Psoas muscle (tissue), 8 donors: ENCODE measurements at places on chromosomes 16 and 17. TPM values are rescaled to one million over a fixed set of nuclear protein-coding genes. Genes with fewer than 3 reads are reported as not detected.

MSI2 gene
- 121 TPM for total RNA-seq

MFSD6L gene
- total RNA-seq: not detected

SOX8 gene
- 0.74 TPM for total RNA-seq

SLC52A1 gene
- not detected for total RNA-seq

FASN gene
- 37.3 TPM for total RNA-seq

TPPP3 gene
- total RNA-seq: 21.5 TPM

TBX4 gene
- not detected for total RNA-seq

VMO1 gene
- 0.84 TPM for total RNA-seq

GRCh38 chr17:76188213-76189016 is 47.4 kb upstream of the FOXJ1 start:
- no peak for DNase-seq

- no peak for DNase-seq
Observed at GRCh38 chr17:57696050-57696449, 49.0 kb downstream of the CCDC182 start.

GRCh38 chr16:12410837-12411490 is 392.7 kb downstream of the CPPED1 start:
- DNase-seq: no peak

GRCh38 chr17:82297280-82297713 is 20.1 kb downstream of the CD7 start:
- DNase-seq: peak; percentile 94

- peak; percentile 78 for DNase-seq
Observed at GRCh38 chr16:69105501-69106361, at the start of gene HAS3. TSS of gene HAS3 (plus strand) at chr16:69105653. CDS start at chr16:69109396, 3,743 bp downstream.

DNA sequence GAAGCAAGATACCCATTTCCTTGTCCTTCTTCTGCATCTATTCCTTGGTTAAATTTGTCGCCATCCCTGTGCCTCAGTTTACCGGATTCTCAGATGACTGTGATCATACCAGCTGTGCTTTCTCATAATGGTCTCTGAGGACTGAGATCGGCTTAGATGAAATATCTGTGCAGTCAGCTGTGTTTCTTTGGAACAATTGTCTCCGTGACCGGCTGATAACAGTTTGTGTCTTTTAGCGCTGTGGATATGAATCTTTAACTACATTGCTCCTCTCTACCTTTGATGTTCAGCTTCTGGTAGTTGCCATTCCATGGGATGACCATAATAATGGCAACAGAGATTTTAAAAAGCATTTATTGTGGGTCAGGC is 473 bp downstream of the FTO start:
- no peak for DNase-seq

- peak; percentile 95 for DNase-seq
Observed at GRCh38 chr17:15260376-15261257, 4.5 kb downstream of the PMP22 start.

- no peak for DNase-seq
Observed at GRCh38 chr16:57944970-57945739, 25.8 kb downstream of the CNGB1 start.

DNA sequence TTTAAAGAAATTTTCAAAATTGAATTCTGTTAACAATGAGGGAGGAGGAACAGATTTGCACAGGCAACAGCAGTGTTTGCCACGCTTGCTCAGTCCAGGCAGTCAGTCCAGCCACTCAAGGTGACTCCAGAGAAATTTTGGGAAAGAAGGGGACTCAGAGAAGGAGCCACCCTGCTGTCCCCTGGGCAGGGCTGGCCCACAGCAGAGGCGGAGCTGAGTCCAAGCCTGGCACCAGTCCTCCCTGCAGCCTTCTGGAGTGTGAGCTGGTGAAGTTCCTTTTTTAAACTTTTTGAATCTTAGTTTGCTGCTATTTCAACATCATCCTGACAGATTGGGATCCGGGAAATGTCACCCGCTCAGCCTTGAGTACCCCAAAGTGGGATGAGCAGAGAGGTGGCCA is 14.5 kb upstream of the SLC47A2 start:
- DNase-seq: no peak

DNA sequence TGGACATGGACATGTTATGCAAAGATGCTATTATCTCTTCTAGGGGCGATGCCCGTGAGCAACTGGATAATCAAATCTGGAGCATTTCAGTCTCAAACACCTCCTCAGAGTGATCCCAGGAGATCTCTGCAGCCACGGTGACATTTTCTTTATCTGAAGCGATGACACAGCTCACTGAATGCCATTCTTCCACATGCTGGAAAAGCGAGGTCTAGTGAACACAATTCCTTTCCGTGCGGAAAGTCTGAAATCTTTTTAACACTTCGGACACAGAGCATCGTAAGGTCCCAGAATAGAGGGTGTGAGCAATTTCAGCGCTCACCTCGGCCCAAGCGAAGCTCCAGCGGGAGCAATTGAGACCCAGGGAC is 531 bp upstream of the HASPIN start:
- DNase-seq: no peak

DNA sequence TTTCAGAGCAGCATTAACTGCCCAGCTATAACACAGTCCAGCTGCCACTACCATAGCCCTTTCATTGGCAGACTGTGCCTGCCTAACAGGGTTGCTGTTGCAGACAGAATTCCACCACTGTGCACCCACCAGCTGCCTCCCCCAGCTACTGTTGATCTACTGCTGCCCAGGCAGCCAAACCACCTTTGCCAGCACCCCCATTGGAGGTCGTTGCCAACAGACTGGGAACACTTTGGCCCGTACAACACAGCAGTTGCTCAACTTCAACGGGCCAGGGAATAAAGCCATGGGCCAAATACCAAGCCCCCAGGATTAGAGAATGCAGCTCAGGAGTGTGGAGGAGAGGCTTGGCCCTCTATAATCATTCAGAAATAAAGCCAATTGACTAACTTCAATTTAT is 473.6 kb downstream of the CDH11 start:
- DNase-seq: no peak

DNA sequence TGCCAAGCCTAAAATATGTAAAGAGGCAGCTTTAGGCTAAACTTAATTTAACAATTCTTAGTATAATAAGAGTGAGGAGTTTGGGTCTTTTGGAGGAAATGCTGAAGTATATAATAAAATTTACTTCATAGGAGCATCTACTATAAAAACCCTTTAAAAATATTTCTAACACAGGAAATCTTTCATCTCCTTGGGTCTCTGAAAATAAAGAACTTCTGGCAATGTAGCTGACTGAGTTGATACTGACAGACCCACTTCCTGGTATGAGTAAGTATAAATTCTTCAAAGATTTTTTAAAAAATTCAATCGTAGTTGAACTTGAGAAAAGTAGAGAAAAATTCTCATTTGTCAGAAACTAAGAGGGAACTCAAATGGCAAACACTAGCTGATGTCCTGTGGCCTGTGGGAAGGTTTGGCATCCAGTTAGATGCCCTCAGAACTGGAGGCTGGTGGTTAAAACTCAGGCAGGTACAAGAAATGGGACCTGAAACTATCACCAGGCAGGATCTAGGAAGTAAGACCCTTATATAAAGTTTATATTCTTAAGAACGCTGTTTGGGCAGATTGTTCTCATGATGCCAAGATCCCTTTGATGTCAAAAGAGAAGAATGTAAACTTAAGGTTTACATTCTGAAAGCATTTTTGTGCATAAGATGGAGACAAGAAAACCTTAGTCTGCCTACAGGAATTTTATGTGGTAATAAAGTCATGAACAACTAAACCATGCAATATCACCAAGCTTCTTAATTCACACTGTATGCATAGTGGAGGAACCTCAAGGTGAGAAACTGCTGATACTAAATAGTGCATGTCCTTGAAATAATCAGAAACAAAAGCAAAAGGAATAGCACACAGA is 6.2 kb downstream of the KRTAP4-6 start:
- no peak for DNase-seq

DNA sequence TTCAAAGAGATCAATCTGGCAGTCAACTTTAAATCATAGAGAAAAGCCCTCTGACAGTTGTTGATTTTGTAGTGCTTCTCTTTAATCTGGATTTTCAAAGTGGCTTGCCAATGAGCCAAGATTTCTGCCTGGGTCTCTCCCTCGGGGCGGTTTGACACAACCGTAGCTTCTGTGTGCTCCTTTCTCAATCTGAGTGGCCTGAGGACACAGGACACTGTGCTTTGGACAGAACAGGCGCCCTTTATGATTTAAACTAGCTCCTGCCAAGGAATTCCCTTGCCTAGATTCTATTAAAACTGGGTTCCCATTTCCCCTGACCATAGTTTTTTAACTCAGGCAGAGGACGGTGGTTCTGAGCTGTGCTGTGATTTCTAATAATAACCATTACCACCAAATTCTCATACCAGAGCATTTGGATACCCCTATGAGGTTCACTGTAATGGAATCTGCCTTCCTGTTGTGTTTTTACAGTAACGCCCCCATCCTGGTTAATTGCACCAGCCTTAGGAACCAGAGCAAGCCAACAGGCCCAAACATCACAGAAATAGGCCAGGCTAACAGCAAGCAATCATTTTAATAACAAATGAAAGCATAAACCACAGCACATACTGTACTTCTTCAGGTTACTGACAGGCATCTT is 4.0 kb downstream of the ZFHX3 start:
- no peak for DNase-seq

- DNase-seq: peak; percentile 84
Observed at GRCh38 chr16:16075488-16076422, 126.3 kb downstream of the ABCC1 start.

DNA sequence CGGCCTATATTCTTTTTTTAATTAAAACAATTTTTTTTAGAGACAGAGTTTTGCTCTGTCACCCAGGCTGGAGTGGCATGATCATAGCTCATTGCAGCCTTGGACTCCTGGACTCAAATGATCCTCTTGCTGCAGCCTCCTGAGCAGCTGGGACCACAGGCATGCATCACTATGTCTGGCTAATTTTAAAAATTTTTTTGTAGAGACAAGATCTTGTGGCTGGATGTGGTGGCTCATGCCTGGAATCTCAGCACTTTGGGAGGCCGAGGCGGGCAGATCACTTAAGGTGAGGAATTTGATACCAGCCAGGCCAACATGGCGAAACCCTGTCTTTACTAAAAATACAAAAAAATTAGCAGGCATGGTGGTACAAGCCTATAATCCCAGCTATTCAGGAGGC is 54.8 kb upstream of the MSI2 start:
- DNase-seq: no peak

GRCh38 chr17:27596096-27596495 is 34.9 kb upstream of the LGALS9 start:
- no peak for DNase-seq

DNA sequence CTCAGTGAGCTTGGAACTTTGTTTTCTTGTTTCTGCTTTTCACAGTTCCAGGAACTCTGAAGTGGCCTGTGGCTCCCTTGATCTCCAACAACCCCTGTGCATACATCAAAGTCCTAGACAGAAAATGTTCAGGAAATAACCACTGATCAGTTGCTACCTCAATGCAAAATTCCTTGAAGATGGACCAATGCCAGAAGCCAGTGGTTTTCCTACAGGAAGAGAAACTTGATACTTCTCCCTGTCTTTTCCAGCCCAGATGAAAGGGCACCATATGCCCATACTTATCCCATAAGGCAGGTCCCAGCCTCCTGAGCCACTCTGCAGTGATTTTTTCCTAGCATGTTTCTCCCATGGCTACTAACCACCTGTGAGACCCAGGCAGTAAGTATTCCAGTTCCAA is 12.3 kb upstream of the CDRT4 start:
- no peak for DNase-seq

DNA sequence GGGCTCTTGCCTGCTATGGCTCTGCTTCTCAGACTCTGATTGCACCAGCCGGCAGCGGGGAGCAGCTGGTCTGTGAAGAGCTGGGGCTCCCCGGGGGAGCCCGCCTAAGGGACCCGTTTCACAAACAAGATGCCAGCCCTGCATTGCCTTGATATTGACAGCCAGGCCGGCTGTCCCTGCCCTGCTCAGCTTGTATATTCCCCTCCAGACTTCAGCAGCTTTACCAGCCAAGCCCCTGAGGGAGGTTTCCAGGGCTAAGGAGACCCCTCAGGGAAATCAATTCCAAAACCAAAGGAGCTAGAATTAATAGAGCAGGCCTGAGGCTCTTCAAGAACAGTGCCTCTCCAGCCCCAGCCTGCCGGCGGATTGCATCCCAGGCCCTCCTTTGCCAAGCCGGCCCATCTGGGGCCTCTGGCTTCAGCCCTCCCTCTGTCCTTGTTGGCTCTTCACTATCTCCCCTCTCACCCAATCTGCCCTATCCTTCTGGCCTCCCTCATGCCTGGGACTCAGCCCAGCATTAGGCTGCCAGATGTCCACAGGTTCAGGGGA is 5.7 kb downstream of the CALB2 start:
- DNase-seq: no peak

GRCh38 chr17:79007504-79008381 is 1.8 kb downstream of the CANT1 start:
- DNase-seq: no peak

DNA sequence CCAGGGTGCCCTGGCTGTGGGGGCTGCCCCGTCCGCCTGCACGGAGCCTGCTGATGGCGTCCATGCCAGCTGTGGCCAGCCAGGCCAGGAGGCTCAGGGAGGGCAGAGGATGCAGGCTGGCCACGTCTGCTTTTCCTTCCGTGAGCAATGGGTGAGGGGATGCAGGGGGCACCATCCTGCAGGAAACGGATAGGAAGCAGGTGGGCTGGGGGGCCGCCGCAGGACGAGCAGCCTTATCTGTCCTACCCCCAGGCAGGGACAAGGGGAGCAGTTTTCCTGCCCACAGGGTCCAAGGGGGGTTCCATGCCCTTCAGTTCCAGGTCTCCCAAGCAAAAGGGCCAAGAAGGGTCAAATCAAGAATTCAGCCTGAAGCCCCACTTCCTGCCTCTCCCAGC is 6.8 kb downstream of the DUS1L start:
- DNase-seq: peak; percentile 8

GRCh38 chr17:27535178-27535928 is 79.1 kb downstream of the KSR1 start:
- DNase-seq: no peak

GRCh38 chr16:10966129-10966528 is 21.8 kb downstream of the CLEC16A start:
- DNase-seq: no peak

DNA sequence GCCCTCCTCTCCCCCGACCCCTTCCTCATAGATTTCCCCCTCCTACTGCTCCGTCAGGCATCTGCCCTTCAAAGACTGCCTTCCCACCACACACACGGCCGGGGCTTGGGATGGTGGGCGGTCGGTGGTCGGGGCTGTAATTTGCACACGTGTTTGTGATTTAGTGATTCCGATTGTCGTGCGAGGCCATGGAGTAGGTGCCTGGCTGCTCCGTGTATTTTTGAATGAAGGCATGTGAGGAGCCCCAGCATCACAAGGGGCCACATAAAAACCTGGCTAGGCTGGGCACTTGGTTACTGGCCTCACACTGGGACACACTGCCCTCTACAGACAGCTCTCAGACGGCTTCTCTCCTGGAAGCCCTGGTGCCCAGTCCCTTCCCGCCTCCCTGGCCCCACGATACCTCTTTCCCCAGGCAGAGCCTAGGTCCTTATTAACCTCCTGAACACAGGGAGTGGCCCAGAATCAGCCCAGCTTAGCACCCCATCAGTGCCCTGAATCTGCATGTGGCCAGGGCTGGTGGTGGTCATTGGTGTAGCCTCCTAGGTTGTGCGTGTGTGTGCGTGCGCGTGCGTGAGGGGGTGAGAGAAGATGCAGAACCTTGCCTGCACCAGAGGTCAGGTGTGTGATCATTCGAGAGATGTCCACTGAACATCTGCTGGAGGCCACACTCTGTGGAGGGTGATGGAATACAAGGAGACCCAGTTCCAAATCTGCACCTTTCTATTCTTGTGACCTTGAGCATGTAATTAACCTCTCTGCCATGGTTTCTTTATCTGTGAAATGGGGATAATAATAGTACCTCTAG is 1.3 kb upstream of the SOCS1 start:
- peak; percentile 68 for DNase-seq
